Activated T-cell treated with anti-CD3 and anti-CD28 coated beads, Interleukin-2, amount 50 U/mL, for 24 hours (primary cell): ENCODE measurements at places on chromosomes 4 and X.

DNA sequence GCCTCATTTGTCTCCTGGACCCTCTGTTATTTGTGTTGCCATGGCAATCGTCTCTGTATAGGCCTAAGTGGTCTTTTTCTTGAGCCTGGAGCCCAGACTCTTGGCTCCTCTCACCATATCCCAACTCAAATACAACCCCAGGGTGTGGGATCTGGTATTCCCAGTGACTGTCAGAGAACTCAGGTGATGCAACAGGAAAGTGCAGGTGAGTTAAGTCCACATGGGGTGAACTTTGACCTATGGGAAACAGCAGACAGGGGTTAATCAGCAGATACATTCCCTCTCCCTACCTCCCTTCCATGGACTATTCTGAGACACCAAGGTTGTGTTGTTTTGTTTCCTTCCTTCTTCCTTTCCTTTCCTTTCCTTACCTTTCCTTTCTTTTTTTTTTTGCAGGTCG, 130.9 kb upstream of the RPS6KA3 start:
- no peak for DNase-seq

DNA sequence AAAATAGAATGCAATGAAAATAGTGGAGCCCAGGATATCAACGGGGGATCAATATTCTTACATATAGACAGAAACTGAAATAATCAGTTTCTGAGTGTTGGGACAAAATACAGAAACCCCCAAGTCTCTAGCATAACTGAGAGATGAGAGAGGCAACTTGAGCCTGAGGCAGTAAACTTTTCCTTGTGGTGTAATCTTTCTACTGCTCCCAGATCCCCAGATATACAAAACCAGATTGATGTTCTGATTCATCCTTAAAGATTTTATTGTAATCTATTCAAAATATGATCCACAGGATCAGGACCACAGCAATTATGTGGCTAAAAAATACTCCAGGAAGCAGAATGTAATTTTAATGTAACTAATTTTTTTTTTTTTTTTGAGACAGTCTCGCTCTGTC, 2282.6 kb downstream of the ARAP2 start:
- DNase-seq: no peak

GRCh38 chrX:38548508-38548907, 12.8 kb upstream of the TSPAN7 start:
- DNase-seq: no peak

DNA sequence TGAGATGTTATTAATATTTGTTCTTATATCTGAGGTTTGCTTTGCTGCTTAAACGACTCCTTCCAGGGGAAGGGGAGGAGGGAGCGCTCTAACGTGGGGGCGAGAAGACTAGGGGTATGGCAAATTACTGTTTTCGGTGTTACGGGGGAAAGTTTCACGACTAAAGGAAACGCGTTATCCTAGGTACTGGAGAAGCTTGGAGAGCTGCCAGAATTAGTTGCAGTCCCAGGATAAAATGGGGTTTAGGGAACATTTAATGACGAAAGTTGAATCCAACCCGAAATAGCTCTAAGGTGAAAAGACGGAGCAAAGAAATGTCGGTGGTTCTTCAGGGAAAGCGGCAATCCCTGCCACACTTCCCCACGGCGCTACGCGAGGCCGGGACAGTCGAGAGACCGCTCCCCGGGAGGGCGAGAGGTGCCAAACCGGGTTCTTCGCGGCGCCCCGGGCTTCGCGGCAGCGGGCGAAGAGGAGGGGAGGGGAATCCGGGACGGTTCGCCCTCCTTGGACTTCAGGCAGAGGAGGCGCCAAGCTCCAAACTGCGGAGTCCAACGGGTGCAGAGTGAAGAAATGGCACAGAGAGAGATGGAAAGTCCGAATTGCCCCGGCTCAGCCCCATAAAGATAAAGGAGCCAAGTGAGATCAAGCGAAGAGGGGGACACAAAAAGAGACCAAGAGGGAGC, 724 bp downstream of the THOC2 start:
- no peak for DNase-seq

DNA sequence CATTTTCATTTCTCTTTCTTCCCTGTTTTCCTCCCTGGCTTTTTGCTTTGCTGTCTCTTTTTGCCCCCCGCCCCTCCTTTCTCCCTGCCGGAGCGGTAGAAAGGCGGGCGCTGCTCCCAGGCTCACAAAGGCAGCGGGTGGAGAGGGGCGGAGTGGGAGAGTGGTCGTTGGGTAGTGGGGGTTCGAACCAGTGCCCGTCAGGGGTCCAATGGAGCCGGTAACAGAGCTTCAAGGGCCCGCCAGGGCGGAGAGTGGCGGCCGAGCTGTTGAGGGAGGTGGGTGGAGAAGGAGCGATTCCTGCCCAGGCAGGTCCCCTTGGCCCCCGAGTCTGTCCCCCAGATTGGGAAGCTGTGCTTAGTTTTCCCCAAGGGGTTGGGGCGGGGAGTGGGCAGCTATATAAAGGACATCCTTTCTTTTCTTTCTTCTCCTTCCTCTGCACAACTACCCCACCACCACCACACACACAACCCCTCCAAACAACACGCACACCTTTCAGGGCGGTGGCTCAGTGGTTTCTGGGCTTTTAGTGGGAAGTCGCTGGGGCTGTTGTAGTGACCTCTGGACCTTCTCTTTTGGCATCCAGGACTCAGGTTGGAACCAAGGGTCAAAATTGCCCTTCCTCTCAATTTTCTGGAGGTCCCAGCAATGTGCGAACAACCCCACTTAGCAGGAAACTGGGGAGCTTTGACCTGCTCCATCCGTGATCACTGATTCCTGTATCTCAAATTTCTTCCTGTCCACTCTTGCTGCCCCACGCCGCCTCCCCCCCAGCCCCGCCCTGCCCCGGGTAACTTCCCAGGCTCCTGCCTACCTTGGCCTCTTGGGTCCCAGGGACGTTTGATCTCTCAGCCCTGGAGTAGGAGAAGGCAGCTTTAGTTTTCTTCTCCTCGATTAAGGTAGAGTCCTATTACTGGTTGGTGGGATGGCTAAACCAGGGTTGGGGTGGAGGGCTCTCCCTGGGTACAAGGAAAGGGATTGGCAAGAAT, 1.9 kb downstream of the EFNB1 start:
- no peak for DNase-seq

GRCh38 chr4:167232805-167233684, 1.2 kb downstream of the SPOCK3 start:
- DNase-seq: no peak

GRCh38 chr4:96194993-96195392, 355.1 kb downstream of the PDHA2 start:
- no peak for DNase-seq

DNA sequence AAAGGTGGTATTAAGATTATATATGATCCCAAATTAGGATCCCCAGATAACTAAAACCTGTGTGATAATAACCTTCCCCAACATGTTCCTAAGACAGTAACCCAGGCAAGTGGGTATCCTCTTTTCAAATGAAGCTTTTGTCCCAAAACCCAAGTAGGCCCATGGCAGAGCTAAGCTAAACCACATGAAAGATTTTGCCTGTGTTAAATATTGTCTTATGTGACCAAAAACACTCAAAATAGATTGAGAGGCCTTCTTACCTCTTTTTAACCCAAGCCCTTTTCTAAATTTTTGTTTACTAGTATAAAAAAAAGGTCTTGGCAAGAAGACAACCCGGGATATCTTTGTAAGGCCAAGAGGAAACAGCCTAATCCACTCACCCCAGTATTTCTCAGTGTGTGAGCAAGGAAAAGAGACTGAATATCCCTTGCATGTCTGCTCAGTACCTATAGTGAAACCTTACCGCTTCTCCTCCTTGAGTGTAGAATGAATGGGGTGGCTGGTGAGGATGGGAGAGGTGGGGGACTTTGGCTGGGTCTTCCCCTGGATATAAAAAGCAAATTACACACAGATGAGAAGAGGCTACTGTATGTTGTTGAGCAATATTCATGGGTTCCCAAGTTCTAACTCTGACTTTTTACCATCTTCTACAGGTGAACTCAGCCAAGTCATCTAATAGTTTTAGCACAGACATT, 188.8 kb upstream of the BMP3 start:
- DNase-seq: no peak

DNA sequence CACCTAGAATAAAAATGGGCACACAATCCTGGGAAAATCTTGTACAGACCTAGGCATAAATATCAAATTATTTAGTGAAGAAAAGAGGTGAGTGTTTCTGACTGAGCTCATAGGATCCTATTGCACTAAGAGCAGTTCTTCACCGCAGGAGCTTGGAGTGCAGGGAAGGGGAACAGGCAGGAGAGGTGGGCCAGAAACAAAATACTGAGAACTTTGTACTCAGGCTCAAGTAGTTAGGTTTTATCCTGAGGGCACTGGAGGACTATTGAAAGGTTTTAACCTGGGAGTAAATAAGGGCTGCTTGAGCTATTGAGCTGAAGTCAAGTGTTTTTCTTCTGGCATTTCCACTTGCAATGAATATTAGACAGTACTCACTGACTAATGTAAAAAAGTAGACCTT, 12.2 kb downstream of the EPHA5 start:
- DNase-seq: no peak

DNA sequence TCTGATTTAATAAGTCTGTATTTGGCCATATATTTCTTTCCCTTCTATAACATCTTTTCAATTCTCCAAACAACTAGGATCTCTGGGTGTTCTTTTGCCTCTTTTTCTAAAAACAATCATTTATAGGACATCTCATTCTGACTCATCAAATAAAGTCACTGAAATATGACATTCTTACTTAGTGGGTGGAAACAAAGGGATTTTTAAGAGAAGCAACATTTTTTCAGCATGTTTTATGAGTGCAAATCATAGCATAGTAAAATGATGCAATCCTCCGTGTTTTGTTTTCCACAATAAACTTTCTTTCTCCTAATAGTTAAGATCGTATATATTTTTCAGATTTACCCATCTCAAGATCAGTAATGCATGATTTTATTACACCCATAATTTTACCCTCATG, 179.8 kb downstream of the SPCS3 start:
- no peak for DNase-seq

DNA sequence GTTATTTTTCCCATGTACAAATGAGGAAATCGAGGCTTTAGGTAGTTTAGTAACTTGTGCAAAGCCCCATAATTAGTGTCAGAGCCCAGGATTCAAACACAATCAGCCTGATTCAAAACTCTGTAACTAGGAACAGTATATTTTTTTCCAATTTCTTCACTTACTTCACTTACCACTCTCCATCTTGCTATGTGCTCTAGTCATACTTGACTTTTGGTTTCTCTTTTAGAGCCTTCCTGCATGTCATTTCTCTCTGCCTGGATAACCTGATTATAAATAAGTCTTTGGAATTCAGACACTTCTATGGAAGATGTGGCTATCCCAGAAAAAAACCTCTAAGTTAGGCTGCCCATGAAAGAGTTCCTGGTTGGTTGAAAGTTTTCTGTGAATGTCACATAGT, 22.2 kb downstream of the SATL1 start:
- no peak for DNase-seq

GRCh38 chr4:186586205-186586604, 30.8 kb upstream of the MTNR1A start:
- DNase-seq: no peak

GRCh38 chr4:15012017-15012788, 9.9 kb downstream of the CPEB2 start:
- DNase-seq: no peak

GRCh38 chr4:121408-122084, 2.8 kb upstream of the ZNF718 start:
- DNase-seq: no peak
